ENCODE measurements at places on chromosomes 5 and 9.

DNA sequence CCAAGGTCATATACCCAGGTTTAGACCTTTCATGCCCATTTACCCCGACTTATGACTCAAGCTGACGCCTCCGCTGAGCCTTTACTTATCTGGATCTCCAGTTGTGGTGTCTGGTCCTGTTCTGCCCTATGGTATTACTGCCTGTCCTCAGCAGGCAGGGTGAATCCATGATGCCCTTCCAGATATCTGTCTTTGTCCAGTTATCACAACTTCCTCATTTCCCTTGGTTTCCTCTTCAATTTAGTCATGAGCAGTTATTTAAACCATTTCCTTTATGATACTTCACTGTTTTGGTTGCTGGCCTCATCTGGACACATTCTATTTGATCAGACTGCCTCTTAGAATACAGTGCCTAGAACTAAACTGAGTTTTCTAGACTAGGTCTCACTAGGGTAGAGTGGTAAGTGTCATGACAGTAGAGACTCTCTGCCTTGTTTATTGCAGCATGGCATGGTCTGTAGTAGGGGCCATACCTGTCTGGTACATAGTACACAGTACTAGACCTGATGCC lies 93.3 kb downstream of the MELK start:
- peak; percentile 13 for DNase-seq

DNA sequence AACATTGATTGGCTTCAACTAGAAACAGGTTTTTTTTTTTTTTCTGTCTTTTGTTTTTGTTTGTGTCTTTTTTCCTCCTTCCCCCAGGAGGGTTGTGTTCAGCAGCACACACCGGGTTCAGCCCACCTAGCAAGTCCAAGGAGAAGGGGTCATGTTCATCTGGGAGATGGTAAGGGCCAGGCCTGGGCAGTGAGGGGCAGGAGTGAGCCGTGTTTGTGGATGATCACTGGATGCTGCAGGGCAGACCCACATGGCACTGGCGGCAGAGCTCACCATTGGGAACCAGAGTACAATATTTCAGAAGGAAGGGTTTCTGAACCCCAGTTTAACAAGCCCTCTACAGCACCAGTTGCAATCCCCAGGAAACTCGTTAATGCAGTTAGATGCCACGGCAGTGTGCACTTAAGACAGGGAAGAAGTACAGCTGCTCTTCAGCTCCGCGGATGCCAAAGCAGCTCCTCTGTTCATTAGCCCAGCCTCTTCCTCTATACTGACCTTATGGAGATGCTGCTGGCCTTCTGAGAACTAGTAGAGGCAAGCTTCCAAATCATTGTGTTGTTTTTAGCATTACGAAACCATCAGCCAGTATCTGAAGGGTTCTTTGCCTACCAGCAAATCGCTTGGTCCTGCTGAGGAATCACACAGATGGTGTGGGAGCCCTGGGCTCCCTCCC lies 508.2 kb upstream of the WWC1 start:
- DNase-seq = no peak

DNA sequence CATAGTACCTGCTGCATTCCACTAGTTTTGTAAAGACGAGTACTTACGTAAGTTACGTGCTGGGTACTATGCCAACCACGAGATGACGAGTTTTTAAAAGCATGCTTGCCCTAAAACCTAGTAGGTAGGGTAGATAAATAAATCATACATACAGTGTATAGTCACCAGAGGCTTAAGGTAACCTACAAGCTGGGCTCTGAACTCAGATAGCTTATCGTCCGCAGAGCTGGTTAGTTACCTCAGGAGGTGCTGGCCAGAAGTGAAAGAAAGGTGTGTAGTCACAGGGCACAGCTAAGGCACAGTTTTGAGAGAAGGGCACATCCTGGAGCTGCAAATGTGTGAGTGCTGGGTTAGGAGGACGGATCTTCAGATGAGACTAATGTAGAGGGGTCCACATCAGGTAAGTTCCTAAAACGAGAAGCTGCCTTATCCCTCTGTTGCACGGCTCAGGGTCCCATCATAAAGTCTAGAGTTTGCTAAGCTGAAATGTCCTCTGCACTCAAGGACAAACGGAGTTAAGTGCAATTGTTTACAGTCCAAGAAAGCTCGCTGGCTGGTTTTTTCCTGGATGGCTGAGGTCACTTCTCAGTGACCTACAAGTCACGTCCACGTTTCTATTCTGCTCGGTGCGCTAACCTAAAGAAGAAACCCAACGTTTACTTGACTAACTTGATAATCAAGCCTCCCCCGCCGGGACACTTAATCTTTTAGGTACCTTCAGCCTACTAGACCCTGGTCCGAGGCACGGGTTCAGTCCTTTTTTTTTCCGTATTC lies 1.1 kb upstream of the SNX24 start:
- DNase-seq = no peak

- no peak for DNase-seq
Observed at GRCh38 chr9:137606005-137606621, 627 bp downstream of the ARRDC1 start.

GRCh38 chr9:130138791-130139190 lies 33.4 kb upstream of the NCS1 start:
- peak; percentile 39 for DNase-seq

GRCh38 chr5:68593211-68593671 lies 377.7 kb downstream of the PIK3R1 start:
- DNase-seq = no peak

- DNase-seq = no peak
Observed at GRCh38 chr5:180704362-180704761, 35.5 kb downstream of the OR2Y1 start.

GRCh38 chr9:96294159-96294545 lies 7.8 kb downstream of the HSD17B3 start:
- DNase-seq = no peak

DNA sequence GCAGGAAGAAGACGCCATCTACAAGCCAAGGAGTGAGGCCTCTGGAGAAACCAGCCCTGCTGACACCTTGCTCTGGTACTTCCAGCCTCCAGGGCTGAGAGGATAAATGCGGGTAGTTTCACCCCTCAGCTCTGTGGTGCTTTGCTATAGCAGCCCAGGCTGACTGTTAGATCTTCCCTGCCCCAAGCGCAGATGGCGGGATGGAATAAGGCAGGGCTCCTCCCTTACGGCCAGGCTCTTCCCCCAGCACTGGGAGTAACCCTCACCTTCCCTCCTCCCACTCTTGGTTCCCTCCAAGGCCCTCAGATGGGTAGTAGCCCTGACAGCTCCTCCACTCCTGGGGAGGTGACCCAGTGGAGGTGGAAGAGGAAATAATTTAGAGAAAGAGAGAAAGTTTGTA lies 285.1 kb downstream of the GADD45G start:
- no peak for DNase-seq

GRCh38 chr9:8143677-8144076 lies 344.1 kb upstream of the DMAC1 start:
- DNase-seq = no peak

DNA sequence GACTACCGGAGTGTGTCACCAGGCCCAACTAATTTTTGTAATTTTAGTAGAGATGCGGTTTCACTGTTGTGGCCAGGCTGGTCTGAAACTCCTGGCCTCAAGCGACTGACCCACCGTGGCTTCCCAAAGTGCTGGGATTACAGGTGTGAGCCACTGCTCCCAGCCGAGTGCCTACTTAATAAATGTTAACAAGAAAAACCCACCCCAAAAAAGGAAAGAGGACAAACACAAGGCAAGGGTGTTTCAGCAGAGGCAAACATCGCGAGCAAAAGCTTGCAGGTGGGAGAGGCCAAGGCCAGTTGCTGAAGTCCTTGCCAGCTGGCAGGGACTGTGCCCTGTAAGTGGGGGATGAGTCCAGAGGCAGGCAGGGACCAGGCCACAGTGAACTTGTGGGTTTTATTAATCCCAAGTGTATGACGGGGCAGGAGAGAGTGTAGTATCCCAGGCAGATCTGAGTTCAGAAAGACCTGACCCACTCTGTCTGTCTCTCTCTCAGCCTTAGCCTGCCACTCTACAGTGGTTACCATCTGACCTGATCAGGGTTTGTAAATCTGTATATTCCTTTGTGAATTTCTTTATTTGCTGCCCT lies 6.4 kb upstream of the FPGS start:
- DNase-seq = no peak

DNA sequence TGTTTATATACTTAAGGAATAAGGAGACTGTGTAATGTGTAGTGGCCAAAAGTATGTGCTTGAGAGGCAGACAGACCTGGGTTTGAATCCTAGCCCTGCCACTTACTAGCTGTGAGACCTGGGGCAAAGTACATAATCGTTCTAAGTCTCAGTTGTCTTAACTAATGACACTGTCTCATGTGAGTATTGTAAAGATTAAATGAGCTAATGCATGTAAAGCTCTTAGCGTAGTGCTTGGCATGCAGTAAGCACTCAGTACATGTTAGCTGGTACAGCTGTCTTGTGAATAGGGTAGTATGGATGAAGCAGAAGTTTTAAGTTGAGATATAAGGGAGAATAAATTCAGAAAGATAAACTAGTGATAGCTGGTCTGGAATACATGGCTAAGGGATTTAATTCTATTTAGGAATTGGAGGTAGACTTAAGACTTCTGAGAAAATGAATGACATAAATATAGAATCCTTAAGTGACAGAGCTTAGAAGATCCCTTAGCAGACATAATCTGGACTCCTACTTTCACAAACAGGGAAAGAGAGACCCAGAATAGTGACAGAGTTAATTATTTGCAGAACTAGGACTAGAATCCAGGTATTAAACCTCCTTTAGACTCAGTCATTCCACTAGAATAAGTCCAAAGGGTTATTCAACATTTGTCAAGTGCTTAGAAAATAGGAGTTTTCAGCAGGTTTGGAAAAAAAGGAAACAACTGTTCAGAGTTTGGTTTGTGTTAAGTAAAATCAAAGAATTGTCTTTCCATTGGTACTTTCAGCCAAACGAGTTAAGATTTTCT lies 13.1 kb downstream of the GPR21 start:
- no peak for DNase-seq

- DNase-seq = no peak
Observed at GRCh38 chr9:86281593-86282076, 703 bp downstream of the ISCA1 start.

- DNase-seq = no peak
Observed at GRCh38 chr5:58666598-58667581, 84.0 kb downstream of the RAB3C start.

DNA sequence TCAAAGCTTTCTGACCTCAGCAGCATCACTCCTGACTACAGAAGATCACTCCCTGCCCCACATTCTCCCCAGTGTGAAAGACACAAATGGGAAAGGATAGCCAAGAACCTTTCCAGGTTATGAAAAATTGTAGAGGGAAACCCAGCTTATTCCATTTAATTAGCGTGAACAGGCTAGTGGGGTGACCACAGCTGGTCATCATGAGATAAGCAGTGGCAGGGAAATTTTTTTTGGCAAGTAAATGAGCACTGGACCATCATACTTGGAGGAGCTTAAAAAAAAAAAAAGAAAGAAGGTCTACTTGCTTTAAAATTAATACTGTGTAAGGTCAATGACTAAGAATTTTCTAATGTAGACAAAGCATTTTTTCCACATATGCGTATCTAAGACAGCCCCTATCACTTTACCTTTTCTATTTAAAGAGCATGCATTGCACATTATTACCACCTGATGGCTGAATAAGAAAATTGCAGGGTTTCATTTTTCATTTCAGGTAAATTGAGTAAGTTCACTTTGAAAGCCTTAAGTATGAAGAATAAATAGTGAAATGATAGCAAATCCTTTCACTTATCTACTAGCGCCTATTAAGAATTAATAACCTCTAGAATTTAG lies 123.6 kb downstream of the ELAVL2 start:
- DNase-seq = no peak
